ENCODE measurements at places on chromosomes 7 and 10.
A peak's percentile ranks its signal among the peaks of the same experiment; 100 is the strongest.

GRCh38 chr7:114789161-114789560 is 132.7 kb upstream of the MDFIC start:
- no peak for DNase-seq

DNA sequence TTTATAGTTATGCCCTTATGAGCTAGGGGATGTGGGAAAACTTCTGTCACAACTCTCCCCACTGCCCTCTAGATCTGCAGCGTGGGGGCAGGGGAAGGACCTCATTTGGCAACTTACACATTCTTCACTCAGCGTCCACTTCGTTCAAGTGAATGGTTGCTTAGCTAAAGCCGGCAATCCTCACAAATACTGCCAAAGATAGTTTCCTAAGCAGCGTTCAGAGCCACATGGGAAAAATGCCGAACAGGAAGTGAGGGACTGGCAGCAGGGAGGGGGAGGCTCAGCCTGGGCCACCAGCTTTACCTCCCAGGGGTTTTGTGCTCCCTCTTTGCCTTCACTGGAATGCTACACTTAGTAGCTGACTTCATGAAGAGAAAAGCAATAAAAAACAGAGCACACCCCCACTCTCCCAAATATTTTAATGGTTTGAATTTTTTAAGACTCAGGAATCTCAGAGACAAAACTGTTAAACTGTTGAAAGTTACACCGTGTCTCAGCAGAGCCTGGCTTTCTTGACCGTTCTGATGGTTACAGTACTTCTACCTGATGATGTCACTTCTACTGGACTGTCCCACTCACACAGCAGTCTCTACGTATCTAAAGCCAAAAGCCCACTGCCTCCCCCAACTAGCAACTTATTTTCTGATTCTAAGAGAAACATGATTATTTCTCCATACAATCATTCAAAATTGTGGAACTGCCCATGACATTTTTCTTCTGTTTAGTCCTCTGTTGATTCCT is 10.4 kb downstream of the GRM3 start:
- peak; percentile 88 for DNase-seq

- peak; percentile 39 for DNase-seq
Measured at GRCh38 chr10:109866168-109866994, 56.9 kb downstream of the XPNPEP1 start.

GRCh38 chr10:72009425-72010081 is 45.4 kb downstream of the CHST3 start:
- peak; percentile 80 for DNase-seq

DNA sequence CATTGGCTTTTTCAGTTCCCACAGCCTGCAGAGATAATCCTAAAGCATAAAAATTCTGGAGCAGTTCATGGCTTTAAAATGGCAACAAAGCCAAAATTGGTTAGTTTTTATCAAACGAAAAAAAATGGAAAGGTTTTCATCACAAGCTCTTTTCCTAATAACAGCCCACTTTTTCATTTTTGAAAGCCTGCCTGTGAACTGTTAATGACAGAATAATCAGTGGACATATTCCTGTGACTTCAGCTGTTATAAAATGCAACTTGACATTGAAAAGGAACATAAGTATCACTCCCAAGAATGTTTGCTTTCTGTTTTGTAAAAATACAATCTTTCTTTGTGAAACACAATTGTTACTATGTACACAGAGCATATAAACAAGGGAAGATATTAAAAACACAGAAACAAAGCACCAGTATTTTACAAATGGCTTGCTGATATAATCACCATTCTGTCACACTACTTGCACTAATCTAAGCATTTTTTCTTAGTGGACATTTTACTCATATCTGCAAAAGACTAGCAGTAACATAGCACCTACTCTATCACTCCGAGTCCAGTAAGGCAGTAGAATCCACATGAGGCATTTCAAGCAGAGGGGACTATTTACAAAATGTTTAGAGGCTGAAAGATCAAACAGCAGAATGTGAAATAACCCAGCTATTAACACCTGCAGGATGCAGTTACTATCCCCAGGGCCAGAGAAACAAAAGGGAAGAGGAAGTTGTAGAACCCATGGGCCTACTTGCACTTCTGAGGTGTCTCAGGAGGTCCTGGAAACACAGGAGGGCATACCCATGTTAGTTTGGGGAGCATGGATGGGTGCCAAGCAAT is 26.4 kb downstream of the MACC1 start:
- DNase-seq, result peak; percentile 12

DNA sequence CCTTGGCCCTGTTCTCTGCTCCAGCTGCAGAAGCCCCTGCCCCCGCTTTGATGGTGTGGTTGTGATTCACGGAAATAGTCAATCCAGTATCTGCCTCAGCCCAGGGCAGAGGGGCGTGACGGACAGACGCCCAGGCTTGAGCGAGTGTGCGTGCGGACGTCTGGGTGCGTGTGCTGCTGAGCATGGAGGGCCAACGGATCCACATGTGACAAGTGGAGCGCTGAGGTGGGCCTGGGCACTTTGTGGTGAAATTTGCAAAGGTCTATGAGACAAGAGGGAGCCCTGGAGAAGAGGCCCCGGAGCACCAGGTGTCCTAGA is 94.4 kb downstream of the WDR37 start:
- DNase-seq, result no peak

GRCh38 chr10:130894471-130894870 is 417.1 kb downstream of the TCERG1L start:
- no peak for DNase-seq

DNA sequence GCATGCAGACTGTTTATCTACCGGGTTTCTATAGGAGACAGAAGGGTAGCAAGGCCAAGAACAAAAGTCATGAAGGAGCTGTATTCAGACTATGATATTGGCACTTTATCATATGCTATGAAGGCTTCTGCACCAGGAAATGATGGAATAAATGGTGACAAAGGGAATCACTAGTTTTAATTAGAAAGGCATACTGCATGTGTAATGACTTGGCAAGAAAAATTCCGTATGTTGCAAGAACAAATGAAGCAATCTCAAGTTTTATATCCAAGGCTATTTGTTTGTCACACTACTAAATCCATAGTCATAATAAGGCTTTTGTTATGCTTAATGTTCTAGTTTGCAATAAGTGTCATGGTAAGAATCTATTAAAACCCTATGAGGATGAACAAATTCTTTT is 230.9 kb downstream of the ZEB1 start:
- no peak for DNase-seq

DNA sequence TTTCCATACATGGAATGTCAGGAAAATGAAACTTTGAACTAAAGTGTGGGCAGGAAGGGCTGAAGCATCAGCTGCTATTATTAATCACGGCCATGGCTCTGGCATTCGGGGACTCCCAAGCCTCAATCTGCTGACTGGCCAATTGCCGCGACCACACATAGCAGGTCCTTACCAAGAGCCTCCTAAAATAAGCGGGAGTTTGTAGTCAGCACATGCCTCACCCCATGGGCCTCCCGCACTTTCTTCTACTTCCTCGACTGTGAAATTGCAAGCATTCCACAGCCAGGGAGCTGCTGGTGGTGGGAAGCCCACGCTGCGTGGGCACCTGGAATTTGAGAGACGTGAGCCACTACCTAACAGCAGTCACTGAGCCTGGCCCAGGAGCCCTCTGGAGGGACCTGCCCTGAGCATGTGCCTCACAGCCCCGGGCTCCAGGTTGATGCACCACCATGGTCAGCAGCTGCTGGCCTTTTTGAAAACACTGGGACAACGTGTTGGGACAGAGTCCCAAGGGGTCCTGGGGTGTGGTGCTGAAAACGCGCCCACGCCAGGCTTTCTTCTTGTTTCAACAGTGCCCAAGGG is 211.4 kb downstream of the TNS3 start:
- DNase-seq, result no peak

DNA sequence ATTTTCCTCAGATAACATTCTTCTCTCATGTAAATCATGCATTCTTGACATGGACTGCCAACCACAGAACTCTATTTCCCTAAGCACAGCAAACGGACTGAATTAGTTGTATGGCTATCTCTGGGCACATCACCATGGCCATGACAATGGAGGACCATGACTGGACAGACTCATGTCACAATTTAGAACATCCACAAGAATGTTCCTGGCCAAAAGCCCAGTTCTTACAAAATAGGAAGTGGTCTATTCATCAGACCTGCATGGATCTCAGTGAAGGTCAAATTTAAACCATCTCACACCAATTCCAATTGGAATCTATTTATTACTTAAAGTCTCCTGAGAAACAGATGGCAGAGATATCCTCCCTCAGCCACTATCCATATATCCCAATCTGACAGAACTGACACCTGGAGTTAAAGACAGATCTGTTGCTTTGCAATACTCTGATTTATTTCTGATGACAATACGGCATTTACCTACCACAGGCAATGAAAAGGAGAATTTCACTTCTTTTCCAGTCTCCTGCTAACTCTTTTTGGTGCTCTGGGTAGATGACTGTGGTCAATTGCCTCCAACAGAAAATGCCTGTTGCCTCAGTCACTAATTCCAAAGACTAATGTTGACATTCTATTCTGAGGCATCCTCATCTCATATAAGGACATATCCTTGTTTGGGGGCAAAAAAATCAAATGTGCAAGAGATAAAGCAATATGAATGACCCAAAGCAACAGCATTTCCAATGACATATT is 254.8 kb downstream of the HTR7 start:
- DNase-seq, result no peak

DNA sequence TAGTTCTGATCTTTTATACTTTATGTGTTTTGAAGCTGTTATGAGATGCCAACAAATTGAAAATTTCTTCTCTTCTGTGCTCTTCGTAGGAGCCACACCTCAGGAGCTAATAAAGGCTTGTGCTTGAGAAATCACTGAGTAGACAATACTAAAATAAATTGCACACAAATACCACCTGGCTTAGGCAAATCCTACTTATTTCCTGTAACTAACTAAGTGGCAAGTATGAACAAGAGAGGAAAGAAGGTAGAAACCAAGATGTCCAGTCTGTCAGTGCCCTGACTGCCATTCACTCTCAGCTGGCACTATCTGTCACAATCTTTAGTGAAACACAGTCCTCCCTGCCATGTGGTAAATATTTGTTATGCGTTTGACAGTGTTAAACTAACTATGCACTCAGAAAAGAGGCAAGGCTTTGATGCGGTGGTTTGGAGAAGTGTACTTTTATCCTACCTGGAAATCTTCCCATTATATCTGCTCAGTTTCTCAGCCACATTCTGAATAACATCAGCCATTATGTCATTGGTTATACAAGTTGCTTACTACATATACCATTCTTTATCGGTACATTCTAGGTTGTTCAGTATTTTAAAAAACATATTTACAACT is 293.4 kb upstream of the VWC2 start:
- no peak for DNase-seq

DNA sequence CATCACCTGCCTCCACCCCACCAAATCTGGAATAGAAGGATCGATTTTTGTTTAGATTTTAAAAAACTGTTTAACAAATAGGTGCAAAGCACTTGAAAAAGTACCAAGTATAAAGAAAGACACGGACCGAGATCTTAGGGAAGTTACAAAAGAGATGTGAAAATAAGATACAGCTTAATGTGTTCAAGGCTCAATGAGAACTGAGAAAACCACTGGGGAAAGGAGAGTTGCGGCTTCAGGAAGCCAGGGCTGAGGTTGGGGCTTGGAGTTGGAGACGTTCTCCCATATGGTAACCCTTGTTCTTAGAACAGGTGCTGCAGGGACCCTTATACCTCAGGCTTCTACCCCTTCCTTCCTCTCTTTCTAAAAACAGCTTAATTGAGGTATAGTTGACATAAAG is 140.2 kb downstream of the FANK1 start:
- DNase-seq, result no peak

DNA sequence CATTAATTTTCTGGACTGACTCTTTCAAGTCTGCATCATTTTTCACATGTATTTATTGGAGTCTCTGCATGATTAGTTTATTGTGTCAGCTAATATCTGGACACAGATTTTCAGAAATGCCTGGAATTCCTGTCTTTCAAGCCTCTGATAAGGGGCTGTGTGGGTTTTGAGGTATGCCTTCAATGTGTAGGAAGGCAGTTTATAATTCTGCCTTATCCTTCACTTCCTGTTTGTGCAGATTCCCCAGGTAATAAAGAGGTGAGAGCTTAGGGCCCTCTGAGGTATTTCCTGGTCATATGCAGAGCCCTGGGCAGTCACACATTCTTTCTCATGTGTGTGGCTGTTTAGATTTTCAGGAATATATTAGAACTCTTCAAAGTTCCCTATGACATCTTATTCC is 79.4 kb upstream of the PRKCQ start:
- DNase-seq, result no peak

- peak; percentile 61 for DNase-seq
Measured at GRCh38 chr7:17680943-17681351, 259.3 kb downstream of the SNX13 start.

All from pons (tissue), 1 donor.